Germinal center (tissue), 1 donor: ENCODE measurements at places on chromosomes 4 and X.

- no peak for DNase-seq
These were observed 4.7 kb downstream of the THAP9 start for GRCh38 chr4:82905205-82905604.

- DNase-seq: no peak
These were observed at the start of gene PLP1 for GRCh38 chrX:103776546-103776945. Gene PLP1 (plus strand): TSS chrX:103776840. CDS start chrX:103776996, 156 bp downstream.

DNA sequence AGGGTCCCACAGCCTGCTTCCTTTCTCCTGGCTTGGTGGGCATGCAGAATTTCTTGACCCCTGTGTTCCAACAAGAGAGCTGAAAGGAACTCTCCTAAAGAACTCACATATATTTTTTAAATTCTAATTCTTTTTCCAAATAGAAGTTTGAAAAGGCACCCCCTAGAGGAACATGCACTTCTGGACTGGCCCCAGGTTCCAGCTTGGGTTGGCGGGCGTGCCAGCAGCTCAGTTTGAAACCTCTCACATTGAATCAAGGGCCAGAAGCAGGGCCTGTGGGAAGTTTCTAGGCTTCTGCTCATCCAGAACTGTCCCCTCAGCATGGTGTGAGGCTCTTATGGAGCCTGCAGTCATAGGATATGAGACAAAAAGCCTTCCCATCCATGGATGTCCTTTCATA is 132.6 kb downstream of the ATG4A start:
- no peak for DNase-seq

DNA sequence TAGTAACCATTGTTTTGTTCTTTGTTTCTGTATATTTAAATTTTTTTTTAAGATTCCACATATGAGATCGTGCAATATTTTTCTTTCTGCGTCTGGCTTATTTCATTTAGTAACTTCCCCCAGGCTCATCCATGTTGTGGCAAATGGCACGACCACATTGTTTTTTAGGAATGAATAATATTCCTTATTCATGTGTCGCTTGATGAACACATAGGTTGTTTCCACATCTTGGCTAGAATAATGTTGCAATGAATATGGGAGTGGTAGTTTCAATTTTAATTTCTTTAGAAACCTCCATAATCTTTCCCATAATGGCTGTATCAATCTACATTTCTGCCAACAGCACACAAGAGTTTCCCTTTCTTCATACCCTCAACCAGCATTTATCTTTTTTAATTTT is 166.8 kb upstream of the NR3C2 start:
- DNase-seq: no peak

DNA sequence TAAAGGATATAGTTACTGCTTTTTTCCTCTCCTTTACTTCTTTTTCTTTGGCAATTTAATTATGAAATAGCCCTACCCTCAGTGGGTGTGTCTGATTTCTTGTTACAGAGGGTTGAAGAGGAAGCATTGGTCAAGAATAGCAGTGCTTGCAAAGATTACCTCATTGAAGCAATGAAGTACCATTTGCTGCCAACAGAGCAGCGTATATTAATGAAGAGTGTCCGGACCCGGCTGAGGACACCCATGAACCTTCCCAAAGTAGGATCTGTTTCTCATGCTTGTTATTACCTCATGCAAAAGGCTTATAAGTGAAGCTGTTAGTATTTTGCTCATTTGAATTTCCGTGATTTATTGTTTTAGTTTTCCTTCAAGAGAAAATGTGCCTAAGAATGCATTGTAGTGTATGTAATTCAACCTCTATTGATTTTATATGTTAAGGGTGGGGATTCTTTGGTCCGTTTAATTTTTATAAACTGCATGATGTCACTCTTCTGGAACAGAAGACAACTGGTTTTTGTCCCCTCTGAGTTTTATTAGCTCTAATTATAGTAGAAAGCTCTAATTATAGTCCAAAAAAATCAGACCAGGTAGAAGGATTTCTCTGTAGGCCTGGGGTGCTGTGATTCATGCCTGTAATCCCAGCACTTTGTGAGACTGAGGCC is 27.9 kb upstream of the MSMO1 start:
- no peak for DNase-seq

GRCh38 chr4:158033416-158034120 is 139.3 kb downstream of the GASK1B start:
- no peak for DNase-seq

DNA sequence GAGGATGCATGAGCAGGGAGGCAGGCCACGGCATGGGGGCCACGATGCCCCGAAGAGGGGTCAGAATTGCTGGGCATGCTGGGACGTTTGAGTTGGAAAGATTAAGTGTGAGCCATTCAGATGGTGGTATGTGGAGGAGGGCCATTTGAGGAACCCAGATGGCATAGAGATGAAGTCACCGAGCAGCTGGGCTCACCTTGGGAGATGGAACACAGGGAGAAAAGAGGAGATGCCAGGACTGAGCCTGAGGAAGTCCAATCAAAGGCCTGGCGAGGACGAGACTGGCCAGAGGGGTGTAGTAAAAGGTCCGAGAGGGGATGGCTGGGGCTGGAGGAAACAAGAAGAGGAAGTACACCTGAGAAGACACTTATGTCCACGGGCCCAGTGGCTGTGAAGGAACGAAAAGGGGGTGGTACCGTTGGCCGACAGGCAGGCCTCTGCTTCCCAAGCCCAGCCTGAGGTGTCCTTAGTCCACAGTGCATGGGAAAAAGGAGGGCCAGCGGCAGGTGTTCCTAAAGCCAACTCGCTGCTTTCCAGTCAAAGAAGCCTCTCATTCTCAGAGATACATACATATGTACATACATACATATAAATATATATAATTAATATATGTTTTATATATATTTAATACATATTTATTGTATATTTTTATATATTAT is 54.6 kb upstream of the CLCN4 start:
- DNase-seq: no peak

DNA sequence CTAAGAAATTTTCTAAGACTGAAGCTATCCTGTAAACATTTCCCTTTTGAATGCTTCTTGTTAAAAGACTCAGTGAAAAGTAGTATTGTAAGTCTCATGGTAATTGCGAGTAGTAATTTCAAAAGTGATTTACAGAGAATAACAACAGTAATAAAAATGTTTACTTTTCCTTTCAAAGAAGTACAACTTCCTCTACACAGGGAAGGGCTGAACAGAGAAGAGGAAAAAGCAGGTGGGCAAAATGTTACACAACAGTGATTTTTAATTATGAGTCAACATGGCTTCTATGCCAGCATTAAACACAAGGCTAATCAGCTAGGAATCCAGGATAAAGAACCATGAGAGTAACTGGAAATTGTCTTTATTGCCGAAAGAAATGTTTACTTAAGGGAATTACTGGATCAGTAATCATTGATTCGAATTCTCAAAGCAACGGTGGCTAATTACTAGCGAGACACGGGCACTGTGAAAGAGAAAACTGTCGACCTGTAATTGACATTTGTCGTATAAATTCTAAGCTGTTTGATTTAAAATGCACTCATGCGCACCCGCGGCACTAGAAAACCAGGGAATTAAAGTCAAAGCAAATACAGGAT is 15.4 kb downstream of the UTP3 start:
- DNase-seq: no peak

GRCh38 chr4:153518637-153519389 is 52.7 kb downstream of the TMEM131L start:
- no peak for DNase-seq

DNA sequence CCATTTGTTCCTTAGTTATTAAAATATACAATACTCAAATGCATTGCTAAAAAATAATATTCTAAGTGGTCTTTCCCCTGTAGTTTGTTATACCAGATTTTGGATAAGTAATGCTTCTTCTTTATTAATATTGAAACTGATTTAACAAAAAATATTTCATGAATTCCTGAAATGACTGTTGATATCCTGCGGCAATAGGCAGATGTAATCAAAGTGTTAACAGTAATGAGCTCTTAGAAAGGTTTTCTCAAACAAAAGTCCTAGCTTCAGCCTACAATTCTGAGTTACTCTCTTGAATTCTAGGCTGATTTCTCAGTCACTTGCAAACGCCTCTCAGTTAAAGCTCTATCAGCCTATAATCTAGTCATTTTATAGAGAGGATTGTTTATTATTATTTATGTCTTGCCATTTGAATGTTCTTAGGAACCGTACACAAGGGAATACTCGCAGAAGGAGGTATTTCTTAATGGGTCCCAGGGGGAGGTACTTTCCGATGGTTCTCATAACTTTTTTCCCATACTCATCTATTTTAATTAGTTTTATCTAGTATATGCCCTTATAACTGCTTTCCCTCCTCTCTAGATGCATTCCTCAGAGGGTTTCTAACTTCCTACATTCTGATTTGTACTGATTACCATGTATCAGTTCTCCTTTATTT is 96.8 kb downstream of the FNIP2 start:
- DNase-seq: no peak

- DNase-seq: no peak
These were observed 15.7 kb downstream of the ADGRA3 start for GRCh38 chr4:22500128-22500611.

- DNase-seq: no peak
These were observed 13.7 kb downstream of the DGKK start for GRCh38 chrX:50456712-50457484.

- no peak for DNase-seq
These were observed 11.7 kb upstream of the STATH start for GRCh38 chr4:69984030-69984443.

GRCh38 chr4:75673959-75674328 is 733 bp upstream of the G3BP2 start:
- DNase-seq: no peak

DNA sequence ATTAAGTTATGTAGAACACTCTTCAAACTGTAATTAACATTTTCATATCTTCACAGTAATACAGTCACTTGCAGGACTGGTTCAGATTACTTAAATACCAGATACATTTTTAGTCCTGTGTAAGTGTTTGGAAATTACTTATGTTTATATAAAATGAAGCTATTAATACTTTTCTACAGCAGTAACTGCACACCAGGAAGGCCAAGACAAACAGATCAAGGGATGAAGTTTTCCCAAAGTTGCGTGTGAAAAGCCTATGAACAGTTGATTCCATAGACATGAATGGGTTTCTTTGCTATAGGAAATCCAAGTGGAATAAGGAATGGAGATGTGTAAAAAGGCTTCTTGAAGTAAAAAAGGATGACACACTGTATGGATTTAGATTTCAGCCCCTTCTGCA is 28.9 kb upstream of the DRP2 start:
- DNase-seq: no peak

DNA sequence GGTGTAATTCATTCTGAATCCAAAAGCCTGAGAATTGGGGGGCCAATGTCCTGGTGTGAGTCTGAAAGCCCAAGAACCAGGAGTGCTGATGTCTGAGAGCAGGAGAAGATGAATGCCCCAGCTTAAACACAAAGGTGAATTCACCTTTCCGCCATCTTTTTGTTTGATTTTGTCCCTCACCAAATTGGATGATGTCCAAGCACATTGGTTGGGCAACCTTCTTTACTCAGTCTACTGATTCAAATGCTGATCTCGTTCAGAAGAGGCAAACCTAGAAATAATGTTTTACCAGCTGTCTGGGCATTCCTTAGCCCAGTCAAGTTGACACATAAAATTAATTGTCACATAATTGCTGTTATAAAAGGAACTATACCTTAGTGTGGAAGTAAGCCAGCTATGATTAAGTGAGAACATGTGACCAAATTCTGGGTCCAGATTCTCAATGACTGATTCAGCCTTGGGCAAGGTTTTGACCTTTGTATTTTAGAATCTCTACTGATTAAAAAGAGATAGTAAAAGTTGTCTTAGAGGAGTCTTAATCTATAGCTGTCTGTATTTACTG is 34.5 kb upstream of the SLC4A4 start:
- no peak for DNase-seq

GRCh38 chr4:188941524-188942119 is 802.4 kb downstream of the TRIML1 start:
- no peak for DNase-seq

DNA sequence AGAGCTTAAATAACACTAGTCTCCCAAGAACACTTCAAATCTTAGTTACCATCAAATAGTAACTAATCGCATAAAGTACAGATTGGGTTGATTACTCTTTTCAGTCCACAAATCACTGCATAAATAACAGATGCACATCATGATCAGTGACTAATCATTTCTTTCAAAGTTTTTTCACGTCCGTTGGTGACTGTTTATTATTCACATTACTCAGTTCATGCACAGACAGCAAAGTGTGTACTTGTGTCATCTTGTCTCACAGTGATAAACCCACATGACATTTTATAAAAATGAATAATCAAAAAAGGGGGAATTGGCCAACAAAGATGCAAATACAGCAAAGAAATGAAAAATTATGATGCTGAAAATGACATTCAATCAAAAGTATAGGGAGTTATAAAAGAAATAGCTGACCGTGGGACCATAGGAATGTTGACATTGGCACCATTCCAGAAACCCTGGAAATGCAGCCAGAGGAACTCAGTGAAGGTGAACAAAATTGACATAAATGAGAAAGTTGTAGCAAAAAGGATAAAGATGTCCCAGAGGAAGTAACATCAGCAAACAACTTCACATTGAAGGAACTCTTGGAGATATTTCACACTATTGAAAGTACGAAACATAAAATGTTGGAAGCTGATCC is 161.5 kb downstream of the SOX3 start:
- DNase-seq: no peak

DNA sequence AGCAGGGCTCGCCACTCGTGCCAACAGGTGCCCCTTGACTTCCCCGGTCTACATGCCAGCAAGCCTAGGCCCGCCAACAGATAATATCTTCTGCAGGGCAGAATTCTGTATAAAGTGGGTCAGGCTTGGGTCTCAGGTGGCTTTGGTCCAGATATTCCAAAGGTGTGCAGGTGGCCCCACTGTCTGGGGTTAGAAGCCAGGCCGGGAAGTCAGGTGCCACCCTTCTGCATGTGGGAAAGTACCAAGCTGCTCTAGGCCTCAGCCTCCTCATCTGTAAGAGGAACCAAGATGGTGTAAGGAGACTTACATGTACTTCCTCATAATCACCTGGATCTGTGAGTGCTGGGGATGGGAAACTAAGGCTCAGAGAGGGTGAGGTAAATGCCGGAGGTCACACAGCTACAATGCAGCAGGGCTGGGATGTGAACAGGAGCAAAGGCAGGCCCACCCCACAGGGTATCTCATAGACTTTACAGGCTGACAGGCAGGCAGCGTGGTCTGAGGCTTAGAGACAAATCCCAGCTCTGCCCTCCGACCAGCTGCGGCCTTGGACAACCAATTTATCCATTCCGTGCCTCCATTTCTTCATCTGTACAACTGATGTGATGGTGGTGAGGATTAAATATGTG is 35.9 kb downstream of the WDR1 start:
- DNase-seq: no peak

DNA sequence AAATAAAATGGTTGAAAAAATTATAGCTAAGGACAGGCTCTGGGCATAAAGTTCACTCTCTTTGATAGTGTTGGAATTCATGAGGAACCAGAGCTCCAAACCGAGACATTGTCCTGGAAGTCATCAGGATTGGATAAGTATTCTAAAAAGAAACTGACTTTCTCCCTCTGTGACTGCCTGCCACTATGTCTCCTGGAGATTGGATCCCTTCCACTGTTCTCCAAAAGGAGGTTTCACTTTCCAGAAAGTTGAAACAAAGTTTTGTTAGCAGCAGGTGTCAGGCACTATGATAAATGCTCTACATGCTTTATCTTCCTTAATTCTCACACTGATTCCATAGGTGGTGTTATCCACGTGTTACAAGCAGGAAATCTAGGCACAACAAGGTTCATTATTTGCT is 16.8 kb downstream of the BANK1 start:
- no peak for DNase-seq
